ENCODE measurements at places on chromosomes 12 and 14.

DNA sequence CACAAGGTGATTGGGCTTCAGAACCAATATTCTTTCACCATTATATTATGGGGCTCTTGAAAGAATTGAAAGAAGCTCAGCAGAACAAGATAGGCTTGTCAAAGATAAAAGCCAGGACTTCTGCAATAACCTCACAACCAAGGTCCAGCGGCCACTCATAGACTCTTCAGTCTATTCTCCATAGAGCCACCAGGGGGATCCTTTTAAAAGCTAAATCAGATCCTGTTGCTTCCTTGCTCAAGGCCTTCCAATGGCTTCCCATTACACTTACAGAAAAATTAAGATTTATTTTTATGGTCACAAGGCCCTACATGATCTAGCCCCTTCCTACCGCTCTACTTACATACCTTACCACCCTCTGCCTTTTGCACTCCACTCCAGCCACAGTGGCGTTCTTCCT lies 169.6 kb downstream of the C12orf42 start:
- no peak for DNase-seq

DNA sequence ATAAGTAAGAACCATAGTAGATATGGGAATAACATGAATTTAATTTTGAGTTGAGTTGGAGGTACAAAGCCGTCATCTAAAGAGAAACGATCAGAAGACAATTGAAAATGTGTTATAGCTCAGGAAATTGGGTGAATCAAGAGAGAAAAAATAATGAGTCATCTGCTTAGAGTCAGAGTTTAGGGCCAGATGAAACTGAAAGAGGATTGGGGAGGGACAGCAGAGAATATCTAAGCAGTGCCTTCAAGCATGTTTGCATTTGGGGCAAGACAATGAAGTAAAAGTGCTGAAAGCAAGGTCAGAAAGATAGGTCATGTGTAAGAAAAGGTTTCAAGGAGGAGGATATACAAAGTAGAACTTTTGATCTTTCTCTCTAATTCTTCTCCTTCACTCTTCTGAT lies 49.4 kb downstream of the SLC15A5 start:
- DNase-seq = no peak

DNA sequence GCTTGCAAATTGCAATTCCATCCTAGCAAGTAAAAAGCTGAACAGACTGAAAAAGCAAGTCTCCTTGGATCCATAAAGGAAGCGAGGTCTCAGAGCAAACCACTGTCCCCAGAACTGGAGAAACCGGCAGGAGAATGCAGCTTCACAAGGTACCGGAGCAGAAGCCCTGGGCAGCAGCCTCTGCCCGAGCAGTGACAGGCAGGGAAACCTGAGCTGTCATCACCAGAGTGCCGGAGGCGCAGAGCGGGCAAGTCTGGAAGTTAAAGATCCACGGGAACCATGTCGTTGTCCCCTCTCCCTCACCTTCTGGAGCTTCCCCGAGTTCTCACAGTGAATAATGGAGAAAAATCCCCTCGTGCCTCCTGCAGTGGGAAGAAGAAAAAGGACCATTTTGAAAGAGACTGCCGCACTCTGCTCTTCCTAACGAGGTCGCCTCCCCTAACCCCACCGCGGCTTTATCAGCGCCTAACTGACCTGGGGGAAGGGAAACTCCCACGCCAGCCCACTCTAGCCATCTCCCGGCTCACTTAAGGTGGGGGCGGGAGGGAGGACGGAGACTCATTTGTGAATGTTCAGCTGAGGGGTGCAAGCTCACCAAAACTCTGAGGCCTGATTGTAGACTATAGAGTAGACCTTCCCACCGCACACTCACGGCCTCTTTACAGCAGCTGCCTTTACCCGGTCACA lies 27.8 kb downstream of the FBXL14 start:
- DNase-seq = no peak

GRCh38 chr12:121539908-121540307 lies 40.9 kb downstream of the KDM2B start:
- DNase-seq = no peak

GRCh38 chr12:46678426-46678825 lies 147.4 kb downstream of the SLC38A4 start:
- no peak for DNase-seq

DNA sequence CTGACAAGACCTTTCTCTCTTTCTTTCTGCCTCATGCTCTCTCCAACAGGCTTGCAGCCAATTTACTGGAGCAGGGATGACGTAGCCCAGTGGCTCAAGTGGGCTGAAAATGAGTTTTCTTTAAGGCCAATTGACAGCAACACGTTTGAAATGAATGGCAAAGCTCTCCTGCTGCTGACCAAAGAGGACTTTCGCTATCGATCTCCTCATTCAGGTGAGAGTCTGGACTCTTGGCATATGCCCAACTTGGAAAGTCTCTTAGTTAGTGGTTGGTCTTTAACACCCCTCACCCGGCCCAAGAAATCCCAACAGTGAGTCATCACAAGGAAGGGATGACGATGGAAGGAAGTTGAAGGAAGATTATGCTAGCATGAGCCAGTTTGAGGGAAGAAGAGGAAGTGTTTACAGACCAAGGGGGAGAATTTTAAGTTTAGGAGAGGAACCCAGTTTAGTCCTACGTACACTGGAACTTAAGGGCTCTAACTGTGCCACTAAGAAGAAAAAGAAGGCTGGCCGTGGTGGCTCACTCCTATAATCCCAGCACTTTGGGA lies 189.7 kb downstream of the ETV6 start:
- DNase-seq = no peak

GRCh38 chr14:69170839-69171238 lies 17.9 kb upstream of the DCAF5 start:
- DNase-seq = no peak

Measured in HAP-1 (cell line).